NCI-H1930 (cell line): ENCODE measurements at places on chromosomes 5 and 9.

GRCh38 chr5:148393390-148393741, 9.6 kb downstream of the FBXO38 start:
- peak; percentile 84 for DNase-seq

- no peak for DNase-seq
These were observed 59.5 kb upstream of the ERCC6L2 start for GRCh38 chr9:95815961-95816360.

DNA sequence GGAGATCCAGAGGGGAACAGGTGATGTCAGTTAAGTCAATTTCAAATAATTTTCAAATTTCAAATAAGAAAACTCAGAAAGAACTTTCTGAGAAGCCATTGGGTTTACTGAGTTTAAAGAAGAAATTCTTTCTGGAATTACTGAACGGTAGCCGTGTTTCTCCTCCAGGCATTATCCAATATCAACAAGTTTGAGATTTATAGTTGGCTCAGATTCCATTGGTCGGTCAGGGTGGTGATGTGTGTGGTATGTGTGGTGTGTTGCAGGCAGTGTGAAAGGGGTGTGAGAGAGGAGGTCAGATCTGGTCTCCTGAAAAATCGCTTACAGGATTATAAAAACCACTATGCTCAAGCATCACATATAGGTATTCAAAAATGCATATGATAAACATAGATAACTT, 60.1 kb downstream of the PDE4D start:
- no peak for DNase-seq

DNA sequence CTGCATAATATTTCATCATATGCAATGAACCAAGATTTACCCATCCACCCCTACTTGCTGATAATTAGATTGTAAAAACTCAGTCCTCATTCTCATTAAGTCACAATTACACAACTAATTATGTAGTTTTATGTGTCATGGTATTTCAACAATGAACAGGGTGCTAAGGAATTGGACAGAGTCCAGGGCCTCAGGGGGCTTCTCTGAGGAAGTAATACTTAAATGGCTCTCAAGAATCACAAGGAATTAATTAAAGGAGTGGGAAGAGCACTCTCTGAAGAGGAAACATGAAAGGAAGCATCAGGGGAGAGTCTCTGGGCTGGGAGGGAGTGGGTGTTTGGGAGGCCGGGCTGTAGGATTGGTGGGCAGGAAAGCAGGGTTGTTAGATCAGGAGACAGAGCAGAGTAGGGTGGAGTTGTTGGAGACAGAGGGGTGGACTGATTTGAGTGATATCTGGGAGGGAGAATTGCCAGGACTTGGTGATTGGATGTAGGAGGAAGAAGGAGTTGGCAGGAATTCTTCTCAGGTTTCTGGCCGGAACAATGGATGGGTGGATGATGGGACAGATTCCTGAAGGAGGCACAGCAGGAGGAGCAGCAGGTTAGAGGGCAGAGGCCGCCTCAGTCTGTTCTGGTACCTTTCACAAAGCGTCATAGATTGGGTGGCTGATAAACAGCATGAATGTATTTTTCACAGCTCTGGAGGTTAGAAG, 23.0 kb upstream of the NSG2 start:
- no peak for DNase-seq

GRCh38 chr9:127210851-127211730, 53.5 kb upstream of the GARNL3 start:
- no peak for DNase-seq

DNA sequence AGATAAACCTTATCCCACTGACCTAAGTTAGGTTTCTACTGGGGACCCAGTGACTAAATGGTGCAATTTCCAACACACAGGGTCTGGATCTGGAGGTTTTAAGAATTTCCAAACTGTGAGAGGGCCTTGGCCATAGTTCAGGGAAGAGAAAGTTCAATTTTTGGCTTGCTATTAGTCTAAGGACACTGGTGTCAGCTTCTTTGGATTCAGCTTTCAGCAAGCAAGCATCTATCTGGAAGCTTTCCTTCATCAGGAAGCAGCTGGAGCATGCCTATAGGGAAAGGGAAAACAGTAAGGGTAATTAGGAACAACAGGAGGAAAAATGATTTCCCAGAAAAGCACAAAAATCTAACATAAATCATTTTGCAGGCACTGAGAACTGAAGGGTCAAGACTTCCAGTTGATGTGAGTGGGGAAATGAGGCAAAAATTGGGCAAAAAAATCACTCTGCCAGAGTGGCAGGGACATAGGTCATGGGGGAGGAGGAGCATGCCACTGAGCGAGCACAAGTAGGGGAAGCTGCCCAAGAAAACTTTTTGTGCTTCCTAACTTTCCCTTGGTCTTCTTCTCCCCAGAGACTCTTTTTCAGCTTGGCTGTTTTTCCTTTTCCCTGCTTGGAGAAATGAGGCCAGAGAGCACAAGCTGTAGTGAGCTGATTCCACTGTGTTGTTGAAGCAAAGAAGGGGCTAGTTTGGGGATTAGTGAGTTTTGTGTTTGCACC, 299.6 kb downstream of the FGF10 start:
- DNase-seq = no peak

- DNase-seq = no peak
These were observed 95.9 kb upstream of the GNAQ start for GRCh38 chr9:78127279-78128225.

DNA sequence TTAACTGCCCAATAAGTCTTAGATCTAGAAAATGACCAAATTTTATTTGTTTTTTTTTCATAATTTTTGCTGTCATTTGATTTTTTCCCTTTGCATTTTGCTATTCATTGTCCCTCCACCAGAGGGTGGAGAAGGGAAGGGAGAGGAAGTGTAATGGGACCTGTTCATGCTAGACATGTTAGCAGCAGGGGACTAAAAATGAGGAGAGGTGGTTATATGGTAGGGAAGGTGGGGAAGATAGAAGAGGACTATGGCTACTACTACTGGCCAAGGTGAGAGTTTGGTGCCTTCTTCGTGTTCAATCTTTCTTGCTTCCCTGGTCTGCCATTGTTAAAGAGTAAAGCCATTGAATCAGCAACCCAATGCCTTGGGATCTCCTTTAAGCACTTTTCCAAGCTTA, 6.4 kb downstream of the GRIA1 start:
- no peak for DNase-seq

DNA sequence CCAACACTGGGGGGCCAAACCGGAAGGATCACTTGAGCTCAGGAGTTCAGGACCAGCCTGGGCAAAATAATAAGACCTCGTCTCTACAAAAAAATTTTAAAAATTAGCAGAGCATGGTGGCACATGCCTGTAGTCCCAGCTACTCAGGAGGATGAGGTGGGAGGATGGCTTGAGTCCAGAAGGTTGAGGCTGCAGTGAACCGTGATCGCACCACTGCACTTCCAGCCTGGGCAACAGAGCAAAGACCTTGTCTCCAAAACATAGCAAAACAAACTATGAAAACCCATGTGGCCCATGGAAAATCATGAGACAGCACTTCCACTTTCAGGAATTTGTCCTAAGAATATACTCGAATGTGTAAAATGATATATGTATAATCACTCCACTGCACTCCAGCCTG, 6.1 kb downstream of the SETX start:
- no peak for DNase-seq

GRCh38 chr9:96125624-96126023, 176.4 kb downstream of the HSD17B3 start:
- DNase-seq = no peak

DNA sequence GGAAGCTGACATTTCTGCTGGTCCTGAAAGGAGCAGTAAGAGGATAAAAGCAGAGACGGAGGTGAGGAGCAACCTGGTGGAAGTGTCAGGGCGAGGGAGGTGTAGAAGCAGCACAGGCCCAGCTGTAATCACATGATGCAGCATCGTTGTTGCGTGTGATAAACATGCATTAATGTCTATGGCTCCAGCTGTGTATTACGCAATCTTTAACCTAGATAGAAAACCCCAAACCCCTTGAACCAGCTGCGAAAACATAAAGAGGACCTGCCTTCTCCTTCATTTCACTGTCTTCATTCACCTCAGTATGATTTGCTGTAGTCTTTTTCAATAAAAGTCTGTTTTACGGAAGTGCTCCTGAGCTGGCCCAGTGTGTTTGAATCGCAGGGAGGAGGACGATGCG, 162.9 kb downstream of the NTRK2 start:
- DNase-seq = no peak

- DNase-seq = no peak
These were observed 7.0 kb downstream of the NOTCH1 start for GRCh38 chr9:136538599-136539426.

DNA sequence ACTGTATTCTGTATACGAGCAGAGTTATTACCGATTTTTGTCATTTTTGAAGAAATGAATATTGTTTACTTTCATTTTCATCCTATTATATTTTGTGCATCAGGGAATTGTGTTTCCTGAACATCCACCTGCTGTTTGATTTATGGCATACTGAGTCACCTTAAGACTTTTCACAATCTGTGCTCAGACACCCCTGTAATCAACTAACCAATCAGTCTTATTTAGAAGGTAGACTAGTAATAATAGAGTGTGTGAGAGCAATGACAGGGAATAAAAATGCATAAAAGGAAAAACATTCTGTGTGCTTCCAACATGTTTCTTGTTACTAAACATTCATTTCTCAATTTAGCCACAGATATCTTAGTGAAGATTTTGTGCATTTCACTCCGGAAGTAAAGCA, 1413.6 kb upstream of the ACO1 start:
- no peak for DNase-seq

- no peak for DNase-seq
These were observed 17.3 kb downstream of the TRIM7 start for GRCh38 chr5:181187500-181188213.

DNA sequence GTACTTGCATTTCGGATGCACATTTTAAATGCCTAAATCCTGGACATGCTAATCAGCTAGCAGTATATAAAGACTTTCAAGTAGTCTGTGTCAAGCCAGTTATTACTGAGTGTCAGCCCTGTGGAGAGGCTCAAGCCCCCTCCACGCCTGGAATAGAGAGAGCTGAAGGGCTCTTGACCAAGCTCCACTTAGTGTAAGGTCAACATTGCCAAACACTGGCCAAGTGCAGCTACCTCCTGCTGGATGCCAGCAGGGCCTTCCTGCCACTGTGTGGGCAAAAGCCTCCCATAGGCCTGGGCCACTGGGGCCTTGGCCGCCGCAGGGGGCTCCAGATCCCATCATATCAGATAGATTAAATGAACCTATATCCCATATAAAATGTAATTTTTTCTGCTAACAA, 239.4 kb upstream of the PANK3 start:
- DNase-seq = no peak

DNA sequence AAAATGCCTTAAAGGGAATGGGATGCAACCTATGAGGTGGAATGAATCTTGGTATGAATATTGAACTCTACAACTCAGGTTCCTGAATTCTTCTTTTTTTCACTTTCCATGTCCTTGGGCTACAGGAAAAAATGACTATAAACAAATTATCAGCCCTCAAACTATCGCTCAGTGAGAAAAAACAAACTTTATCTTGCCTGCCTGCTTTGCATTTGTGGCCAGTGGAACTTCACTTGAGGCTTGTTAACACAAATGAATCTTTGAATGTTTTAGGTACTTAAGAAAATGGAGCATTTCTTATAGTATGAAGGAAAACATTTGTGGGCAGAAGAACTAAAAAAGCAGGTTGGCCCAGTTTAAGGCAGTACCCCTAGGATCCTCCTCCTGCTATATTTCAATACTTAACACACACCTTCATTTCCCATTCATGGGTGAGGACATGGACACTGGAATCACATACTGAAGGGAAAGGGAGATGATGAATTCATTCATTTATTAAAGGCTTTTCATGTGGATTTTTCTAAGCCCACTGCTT, 34.1 kb downstream of the ELOVL7 start:
- no peak for DNase-seq

DNA sequence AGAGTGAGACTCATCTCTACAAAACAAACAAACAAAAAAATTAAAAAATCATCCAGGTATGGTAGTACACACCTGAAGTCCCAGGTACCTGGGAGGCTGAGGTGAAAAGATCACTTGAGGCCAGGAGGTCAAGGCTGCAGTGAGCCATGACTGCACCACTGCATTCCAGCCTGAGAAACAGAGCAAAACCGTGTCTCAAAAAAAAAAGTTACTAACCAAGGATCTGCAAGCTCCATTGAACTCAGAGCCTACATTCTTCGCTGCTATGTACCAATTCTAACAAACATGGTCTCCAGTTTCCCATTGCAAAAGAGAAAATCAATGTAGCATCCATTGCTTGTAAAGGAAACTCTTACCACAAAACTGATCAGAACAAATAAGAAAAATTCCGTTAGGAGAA, 33.5 kb downstream of the MTMR12 start:
- DNase-seq = no peak

- DNase-seq = no peak
These were observed 180.2 kb downstream of the HSPA4 start for GRCh38 chr5:133232011-133232410.

DNA sequence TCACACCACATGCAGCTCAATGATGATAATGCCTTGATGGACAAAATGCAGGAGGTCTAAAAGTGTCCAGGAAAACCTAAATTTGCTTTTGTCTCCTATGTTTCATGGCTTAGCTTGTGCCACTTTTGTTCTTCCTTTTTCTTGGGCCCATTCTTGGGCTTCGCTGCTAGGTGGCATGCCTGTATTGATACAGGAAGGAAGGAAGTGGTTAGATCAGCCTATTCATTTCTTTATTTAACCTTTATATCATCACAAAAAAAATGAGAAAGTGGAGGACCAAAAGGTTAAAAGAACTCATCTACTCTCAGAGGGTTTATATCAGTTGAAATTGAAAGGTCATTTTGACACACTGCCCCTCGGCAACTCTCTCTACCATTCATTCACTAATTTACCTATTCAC, 260.2 kb downstream of the ARHGAP26 start:
- no peak for DNase-seq

GRCh38 chr5:172429201-172429940, 25.0 kb downstream of the SH3PXD2B start:
- no peak for DNase-seq

DNA sequence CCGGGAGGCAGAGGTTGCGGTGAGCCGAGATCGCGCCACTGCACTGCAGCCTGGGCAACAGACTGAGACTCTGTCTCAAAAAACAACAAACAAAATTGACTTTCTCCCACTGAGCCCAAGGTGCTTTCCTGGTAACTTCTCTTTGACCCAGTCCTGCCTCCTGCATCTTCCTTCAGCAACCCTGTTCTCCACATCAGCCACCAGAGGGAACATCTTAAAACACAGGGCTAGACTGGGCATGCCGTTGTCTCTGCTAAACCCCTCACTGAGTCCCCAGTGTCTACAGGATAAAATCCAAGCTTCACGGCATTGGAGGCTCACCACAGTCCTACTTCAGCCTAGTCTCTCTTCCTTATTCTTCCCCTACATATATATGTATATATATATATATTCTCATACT, 39.8 kb upstream of the KCNMB1 start:
- DNase-seq = no peak
